ENCODE measurements at places on chromosomes 4 and X. TPM values are rescaled to one million over a fixed set of nuclear protein-coding genes. Genes with fewer than 3 reads are reported as not detected.

GRCh38 chr4:65416891-65417290, 253.4 kb downstream of the EPHA5 start:
- H3K27me3 ChIP-seq, result no peaks in the 10 kb centered on the region
- no peaks in the 10 kb centered on the region for H3K36me3 ChIP-seq
- no peak overlapping the region for H3K4me3 ChIP-seq
- no peak overlapping the region for H3K27ac ChIP-seq
- H3K4me1 ChIP-seq, result no peaks in the 10 kb centered on the region
- DNase-seq, result no peak

- DNase-seq, result peak; percentile 87
- no peak overlapping the region for H3K27ac ChIP-seq
- no peaks in the 10 kb centered on the region for H3K36me3 ChIP-seq
- H3K27me3 ChIP-seq, result no peaks in the 10 kb centered on the region
- H3K4me1 ChIP-seq, result no peaks in the 10 kb centered on the region
Measured at GRCh38 chr4:40309250-40309774, 25.8 kb upstream of the CHRNA9 start.

DNA sequence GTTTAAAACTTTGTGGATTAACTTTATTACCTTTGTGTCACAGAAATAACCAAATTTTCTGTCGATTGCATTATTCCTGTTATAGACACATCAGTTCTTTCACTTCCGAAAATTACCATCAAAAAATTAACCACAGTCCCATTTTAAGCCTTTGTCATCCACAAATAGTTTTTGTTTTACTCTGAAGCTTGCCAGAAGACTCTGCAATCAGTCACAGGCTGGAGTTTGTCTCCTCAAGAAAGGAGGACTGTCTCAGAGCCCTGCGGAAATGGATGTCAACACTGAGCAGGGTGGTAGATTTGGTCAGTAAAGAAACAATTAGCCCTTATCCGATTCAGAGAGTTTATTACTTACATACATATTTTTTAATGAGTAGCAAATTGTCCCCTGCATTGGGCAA, 20.1 kb upstream of the TCEAL4 start:
- no peaks in the 10 kb centered on the region for H3K4me1 ChIP-seq
- H3K4me3 ChIP-seq, result no peak overlapping the region
- H3K27me3 ChIP-seq, result no peaks in the 10 kb centered on the region
- no peak overlapping the region for H3K27ac ChIP-seq
- no peak for DNase-seq

Gene GLUD2
- 4.2 TPM for polyA plus RNA-seq

DNA sequence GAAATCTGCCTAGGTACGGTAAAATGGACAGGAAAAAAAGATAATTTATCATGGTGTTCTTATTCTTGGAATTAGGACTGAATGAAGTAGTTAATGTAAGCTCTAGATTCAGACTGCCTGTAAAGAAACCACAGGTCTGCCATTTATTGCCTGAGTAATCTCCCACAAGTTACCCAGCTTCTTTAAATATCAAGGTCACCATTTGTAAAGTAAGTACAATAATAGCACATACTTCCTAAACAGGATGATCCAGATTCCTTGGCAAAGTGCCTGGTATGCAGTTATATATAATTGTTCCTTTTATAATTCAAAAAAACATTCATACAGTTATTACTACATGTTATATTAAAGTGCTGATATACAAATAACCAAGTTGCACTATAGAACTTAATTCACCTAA, 368.6 kb downstream of the HNRNPD start:
- H3K36me3 ChIP-seq, result no peaks in the 10 kb centered on the region
- DNase-seq, result no peak
- no peak overlapping the region for H3K27ac ChIP-seq
- no peaks in the 10 kb centered on the region for H3K4me1 ChIP-seq

- no peak overlapping the region for H3K27ac ChIP-seq
- H3K4me1 ChIP-seq, result peaks cover 4% of the 10 kb centered on the region
- H3K36me3 ChIP-seq, result no peaks in the 10 kb centered on the region
- no peak overlapping the region for H3K4me3 ChIP-seq
Measured at GRCh38 chrX:2689773-2690666, 1.1 kb upstream of the CD99 start.

- no peaks in the 10 kb centered on the region for H3K27me3 ChIP-seq
- H3K4me1 ChIP-seq, result no peaks in the 10 kb centered on the region
- H3K36me3 ChIP-seq, result no peaks in the 10 kb centered on the region
- H3K4me3 ChIP-seq, result no peak overlapping the region
- no peak for DNase-seq
- H3K27ac ChIP-seq, result no peak overlapping the region
Measured at GRCh38 chr4:22488106-22488505, 27.8 kb downstream of the ADGRA3 start.

DNA sequence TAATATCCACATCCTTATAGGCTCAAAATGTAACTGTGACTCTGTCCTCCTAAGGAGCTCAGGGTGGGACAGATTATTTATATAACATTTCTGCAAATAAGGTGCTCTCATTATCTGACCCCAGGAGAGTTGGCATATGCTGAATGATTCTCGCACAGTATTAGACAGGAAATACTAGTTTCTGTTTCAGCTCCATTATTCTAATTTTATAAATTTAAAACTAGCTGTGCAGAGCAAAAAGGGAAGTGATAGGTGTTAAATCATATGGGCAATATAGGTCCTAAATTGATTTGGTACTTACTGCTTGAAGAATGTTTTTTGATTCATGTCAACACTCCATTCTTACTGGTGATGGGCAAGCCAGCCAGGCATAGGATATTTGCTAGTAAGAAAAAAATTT, 141.5 kb downstream of the GLRA2 start:
- no peak overlapping the region for H3K4me3 ChIP-seq
- H3K27me3 ChIP-seq, result peaks cover 5% of the 10 kb centered on the region
- no peaks in the 10 kb centered on the region for H3K4me1 ChIP-seq
- no peak overlapping the region for H3K27ac ChIP-seq

Gene OTUD6A
- not detected for polyA plus RNA-seq

GRCh38 chr4:99708551-99708950, 50.9 kb upstream of the C4orf54 start:
- no peaks in the 10 kb centered on the region for H3K4me1 ChIP-seq
- no peak overlapping the region for H3K27ac ChIP-seq
- DNase-seq, result no peak
- no peaks in the 10 kb centered on the region for H3K36me3 ChIP-seq
- H3K4me3 ChIP-seq, result no peak overlapping the region
- H3K27me3 ChIP-seq, result no peaks in the 10 kb centered on the region

DNA sequence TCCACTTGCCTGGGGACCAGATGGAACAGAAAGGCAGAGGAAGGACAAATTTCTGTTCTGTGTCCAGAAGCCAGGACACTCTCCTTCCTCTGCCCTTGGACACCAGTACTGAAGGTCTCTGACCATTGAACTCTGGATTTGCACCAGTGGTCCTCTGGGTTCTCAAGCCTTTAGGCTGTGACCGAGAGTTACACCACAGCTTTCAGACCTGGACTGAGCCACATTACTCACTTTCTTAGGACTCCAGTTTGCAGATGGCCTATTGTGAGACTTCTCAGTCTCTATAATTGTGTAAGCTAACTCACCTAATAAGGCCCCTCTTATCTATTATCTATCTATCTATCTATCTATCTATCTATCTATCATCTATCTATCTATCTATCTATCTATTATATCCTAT, 295.3 kb upstream of the GALNTL6 start:
- no peaks in the 10 kb centered on the region for H3K36me3 ChIP-seq
- H3K4me1 ChIP-seq, result no peaks in the 10 kb centered on the region
- DNase-seq, result no peak
- no peaks in the 10 kb centered on the region for H3K27me3 ChIP-seq
- H3K4me3 ChIP-seq, result no peak overlapping the region

- H3K27me3 ChIP-seq, result peaks cover 7% of the 10 kb centered on the region
- H3K4me3 ChIP-seq, result no peak overlapping the region
- H3K36me3 ChIP-seq, result no peaks in the 10 kb centered on the region
- H3K4me1 ChIP-seq, result no peaks in the 10 kb centered on the region
- DNase-seq, result no peak
Measured at GRCh38 chrX:21748235-21748634, 9.7 kb downstream of the SMPX start.

Data from adrenal gland (tissue), 19 donors.